ENCODE measurements at places on chromosomes 7 and 10.
A peak's percentile ranks its signal among the peaks of the same experiment; 100 is the strongest.

DNA sequence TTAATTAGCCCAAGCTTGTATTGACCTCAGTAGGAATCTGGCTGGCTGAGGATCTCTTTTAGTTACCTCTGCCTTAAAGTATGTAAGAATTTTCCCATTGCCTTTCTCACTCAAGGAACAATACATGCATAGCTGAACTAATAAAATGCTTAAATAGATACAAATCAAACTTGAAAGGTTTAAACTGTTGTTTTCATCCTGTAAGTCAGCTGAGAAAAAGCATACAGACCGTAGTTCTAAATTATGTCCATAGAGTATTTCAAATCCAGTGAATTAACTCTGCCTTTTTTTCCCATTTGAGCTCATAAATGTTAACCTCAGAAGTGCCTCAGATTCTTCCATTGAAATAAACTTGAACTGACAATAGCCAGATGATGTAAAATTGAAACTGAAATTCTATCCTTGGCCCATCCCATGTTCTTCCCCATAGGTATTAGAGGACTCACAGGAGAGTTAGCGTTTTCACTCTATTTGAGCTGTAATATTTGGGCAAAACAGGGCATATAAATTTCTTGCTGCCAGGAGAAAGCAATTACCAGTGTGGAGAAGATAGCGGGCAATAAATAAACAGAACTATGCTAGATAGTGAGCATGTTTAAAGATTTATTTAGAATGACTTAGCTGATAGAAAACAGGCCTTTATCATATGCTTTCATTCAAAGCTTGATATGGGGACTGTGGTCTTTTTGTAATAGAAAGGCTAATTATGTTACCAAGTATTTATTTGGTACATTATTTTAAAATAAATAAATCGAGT lies 163.7 kb downstream of the WNT2 start:
- DNase-seq = peak; percentile 21

DNA sequence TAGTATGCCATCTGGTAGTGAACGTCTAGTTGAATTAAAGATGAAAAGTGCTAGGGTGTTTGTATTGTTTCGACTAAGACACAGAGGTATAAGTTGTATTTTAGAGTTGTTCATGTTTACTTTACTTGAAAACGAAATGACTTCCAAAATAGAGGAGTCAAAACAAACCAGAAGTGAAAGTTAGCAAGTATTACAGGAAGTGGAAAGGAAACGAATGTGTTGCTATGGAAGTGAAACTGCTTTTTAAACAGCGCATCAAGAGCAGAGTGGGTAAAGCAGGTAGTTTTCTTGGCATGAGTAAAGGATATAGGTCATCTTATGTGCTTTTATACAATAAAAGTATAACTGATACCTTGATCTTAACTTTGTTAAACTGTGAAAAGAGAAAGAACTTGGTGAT lies 20.0 kb upstream of the GALNTL5 start:
- DNase-seq = no peak

- DNase-seq = no peak
These were observed 124.2 kb downstream of the PLPP4 start for GRCh38 chr10:120580918-120581895.

DNA sequence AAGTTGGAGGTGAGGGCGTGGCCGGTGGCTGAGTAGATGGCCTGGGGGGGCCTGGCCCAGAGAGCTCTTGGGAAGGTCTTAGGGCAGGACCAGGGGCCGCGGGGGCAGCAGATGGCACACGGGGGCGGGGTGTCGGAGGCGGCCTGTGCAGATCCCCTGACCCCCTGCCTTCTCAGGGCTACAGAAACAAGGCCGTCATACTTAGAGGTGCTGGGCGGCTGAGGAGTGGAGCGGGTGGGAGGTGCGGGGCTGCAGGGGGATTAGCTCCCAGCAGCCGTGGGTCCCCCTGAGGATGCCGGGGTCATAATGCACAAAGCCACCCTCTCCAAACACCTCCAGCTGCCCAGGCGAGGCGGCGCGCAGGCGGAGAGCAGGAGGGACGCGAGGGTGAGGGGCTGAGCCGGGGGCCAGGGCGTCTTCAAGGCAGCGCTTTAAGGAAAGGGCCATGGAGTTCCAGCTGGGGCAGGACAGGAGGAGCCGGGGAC lies 40.4 kb upstream of the ZNF32 start:
- DNase-seq = no peak

- DNase-seq = no peak
These were observed 120.1 kb downstream of the DYNC2I1 start for GRCh38 chr7:158976468-158976848.

DNA sequence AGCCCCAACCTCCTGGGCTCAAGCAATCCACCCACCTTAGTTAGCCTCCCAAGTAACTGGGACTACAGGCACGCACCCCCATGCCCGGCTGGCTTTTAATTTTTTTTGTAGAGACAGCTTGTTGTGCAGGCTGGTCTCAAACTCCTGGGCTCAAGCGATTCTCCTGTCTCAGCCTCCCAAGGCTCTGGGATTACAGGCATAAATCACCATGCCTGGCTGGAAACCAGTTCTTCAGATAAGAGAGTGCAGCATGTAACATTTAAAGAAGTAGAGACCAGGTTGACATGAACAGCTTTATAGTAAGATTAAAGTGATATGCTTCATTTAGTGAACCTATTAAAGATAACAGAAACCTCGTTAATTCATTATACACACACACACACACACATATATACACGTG lies 167.9 kb upstream of the KAT6B start:
- DNase-seq = no peak

DNA sequence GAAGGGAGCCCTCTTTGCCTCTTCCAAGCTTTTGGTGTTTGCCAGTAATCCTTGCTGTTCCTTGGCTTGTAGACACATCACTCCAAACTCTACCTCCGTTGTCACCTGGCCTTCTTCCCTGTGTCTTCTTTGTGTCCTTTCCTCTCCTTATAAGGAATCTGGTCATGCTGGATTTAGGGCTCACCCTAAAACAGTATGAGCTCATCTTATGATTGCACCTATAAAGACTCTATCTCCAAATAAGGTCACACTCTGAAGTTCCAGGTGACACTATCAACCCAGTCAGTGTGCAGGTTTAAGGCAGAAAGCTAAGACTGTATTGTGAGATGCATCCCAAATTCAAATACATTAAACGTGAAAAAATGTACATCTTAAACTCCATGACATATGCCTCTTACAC lies 49.0 kb upstream of the ZRANB1 start:
- DNase-seq = no peak

DNA sequence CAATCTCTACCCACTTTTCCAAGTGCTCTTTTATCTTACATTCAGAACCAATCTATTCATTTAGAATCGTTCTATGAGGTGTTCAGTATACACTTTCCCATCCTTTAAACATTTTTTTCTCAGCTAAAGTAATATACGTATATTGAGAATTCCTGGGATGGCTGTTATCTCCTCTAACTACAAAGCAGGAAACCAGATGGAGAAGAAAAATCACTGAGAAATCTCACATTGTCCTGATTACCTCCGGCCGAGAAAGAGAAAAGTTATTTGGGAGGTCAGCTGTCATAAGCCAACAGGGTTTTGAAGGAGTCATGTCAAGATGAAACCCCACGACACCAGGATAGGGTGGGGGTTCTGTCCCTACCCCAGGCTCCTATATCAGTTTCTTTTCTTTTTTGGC lies 99.2 kb upstream of the KDM7A start:
- no peak for DNase-seq

DNA sequence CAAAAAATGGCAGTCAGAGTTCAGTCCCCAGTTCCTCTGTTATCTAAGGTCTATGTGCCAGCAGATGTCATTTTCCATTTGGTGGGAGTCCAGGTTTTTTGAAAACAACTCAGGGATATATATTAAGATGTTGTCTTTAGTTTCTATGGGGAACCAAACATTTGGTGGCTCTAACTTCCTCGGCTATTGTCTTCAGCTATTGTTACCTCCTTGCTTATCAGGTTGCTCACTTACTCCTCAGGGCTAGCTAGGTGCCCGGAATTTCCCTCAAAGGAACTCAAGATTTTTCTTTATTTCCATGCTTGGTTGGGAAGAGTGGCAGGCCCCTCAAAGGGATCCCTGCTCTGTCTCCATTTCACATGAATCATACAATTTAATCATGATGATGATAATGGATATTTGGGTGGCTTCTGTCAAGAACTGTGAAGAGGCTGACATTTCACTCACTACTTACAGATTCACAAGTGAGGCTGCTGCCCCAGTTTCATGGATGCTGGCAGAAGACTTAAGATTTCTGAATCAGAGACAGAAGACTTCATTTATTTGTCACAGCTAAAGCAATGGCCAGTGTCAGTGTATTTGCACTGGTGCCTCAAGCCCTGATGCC lies 182.8 kb downstream of the PKD1L1 start:
- DNase-seq = peak; percentile 50

DNA sequence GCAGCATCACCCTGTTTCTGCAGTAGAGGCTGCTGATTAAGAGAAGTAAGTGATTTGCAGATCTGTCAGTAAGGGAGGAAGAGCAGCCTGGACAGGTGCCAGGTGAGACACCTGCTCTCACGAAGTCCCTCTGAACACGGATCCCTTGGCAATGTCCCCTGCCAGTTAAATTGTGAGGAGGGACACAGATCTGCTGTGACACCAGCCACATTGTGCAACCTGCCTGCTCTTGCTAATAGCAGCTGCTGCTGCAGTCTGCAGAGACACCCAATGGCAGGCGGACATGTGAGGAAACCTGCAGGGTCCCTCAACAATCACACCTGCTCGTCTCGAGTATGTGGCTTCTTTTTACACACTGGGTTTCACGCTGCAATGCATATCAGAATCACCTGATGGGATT lies 31.9 kb downstream of the ANXA11 start:
- no peak for DNase-seq

GRCh38 chr10:110137142-110137545 lies 70.3 kb upstream of the MXI1 start:
- DNase-seq = peak; percentile 89

- DNase-seq = no peak
These were observed 3.3 kb downstream of the CASD1 start for GRCh38 chr7:94512735-94513564.

Data from cardiac fibroblast (primary cell).